Endodermal cell (in vitro differentiated cells): ENCODE measurements at places on chromosomes 7 and 10. TPM values are rescaled to one million over a fixed set of nuclear protein-coding genes. Genes with fewer than 3 reads are reported as not detected.
A peak's percentile ranks its signal among the peaks of the same experiment; 100 is the strongest.

DNA sequence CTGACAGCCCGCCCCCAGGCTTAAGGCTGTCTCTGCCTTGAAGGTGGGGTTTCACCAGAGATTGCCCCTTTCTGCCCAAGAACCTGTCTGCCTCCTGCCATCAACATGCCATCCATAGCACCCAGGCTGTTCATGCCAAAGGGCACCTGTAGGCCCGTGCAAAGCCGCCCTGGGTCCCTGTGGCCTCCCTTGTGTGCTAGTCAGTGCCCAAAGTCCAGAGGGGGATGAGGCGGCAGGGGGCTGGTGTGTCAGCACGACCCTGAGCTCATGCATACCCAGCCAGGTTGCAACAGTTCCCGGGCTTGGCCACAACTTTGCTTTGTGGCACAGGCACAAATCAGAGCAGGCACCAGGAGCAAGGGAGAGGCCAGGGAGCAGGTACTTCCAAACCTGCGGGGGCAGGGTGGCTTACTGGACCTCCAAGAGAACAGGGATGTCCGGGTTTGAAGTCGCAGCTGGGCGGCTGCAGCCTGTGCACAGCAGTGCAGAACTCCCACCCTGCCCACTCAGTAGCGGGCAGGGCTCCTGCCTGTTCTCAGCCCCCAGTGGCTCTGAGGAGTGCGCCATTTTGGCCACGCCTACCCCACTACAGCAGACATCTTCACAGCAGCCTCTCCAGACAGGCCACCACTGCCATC lies 671.1 kb upstream of the GRM3 start:
- no peak for DNase-seq
- no peak overlapping the region for H3K4me3 ChIP-seq
- H3K36me3 ChIP-seq: no peaks in the 10 kb centered on the region

DNA sequence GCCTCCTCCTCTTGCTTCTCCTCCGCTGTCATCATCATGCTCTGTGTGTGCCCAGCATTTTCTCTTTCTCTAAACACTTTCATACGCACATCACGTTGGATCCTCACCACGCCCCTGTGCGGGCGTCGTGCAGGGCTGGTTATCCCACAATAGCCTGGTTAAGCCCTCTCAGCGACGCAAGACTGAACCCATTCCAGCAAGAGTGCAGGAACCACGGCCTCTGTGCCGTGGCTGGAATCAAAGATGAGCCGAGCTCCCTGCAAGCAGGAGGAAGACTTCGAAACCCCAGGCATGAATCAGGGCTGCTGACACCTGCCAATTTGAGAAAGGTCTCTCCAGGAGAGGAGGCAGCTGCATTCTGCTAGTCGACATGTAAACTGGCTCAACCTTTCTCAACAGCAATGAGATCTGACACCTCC lies 74.8 kb upstream of the FOXK1 start:
- no peak overlapping the region for H3K4me3 ChIP-seq
- no peaks in the 10 kb centered on the region for H3K4me1 ChIP-seq
- H3K27me3 ChIP-seq: no peaks in the 10 kb centered on the region
- no peak for DNase-seq

The SUPV3L1 gene
- total RNA-seq: 34.3 and 38.6 TPM in 2 replicates

- DNase-seq: peak; percentile 36
- H3K27me3 ChIP-seq: peaks cover 72% of the 10 kb centered on the region
- H3K27ac ChIP-seq: no peak overlapping the region
- no peaks in the 10 kb centered on the region for H3K36me3 ChIP-seq
- H3K4me3 ChIP-seq: no peak overlapping the region
These were observed 28.7 kb downstream of the PRSS2 start for GRCh38 chr7:142799437-142799835.

The KLHDC10 gene
- 22.2 to 24.9 TPM (median 23.4 TPM) in 3 replicates for total RNA-seq

GRCh38 chr7:94216944-94217461 lies 177.7 kb upstream of the COL1A2 start:
- H3K36me3 ChIP-seq: no peaks in the 10 kb centered on the region
- H3K4me3 ChIP-seq: no peak overlapping the region
- DNase-seq: no peak
- no peak overlapping the region for H3K27ac ChIP-seq

GRCh38 chr7:70434376-70434775 lies 697.6 kb upstream of the GALNT17 start:
- no peaks in the 10 kb centered on the region for H3K27me3 ChIP-seq
- peaks cover 6% of the 10 kb centered on the region for H3K4me1 ChIP-seq
- H3K4me3 ChIP-seq: no peak overlapping the region
- DNase-seq: no peak
- H3K27ac ChIP-seq: no peak overlapping the region
- H3K36me3 ChIP-seq: no peaks in the 10 kb centered on the region

The CRHR2 gene
- total RNA-seq: not detected in 3 replicates

The C7orf33 gene
- total RNA-seq: not detected in 3 replicates

DNA sequence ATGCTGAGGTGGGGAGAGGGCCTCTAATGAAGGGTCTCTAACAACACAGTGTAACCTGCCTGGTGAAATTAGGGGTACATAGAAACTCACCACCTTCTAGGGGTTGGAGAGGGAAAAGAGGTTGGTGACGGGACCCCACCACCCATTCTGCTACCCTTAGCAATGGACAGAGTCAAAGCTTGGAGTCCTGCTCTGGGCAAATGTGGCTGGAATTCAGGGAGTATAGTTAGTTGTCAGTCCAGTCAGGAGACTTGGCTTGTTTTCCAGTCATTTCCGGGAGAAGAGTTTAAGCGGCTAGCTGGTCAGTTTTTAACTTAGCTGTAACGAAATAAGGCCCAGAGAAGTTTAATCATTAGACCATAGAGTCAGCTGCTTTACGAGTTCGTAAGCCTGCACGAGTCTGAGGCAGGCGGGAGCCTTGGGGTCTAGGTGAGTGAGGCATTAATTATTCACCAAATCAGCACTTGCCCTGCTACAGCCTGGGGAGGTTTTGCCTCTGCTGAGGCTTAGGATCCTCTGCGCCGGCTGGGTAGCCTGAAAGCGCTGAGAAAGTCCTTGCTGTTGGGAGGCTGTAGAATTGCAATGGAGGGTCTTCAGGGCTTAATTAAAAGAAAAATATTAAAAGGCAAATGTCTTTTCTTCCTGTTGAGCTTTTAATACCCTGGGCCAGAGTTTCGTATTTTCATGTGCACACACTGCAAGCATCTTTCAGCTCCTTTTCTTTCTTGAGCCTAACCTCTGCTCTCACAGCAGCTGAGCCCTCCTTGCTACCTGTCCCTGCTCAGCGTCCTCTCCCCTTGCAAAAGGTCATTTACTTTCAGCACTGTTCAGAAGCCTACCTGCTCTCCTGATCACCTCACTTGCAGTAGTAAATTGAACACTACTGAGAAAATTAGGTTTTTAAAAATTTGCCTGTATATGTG lies 1.5 kb upstream of the LAMB1 start:
- H3K4me3 ChIP-seq: peak overlapping the region; percentile 90
- H3K4me1 ChIP-seq: peaks cover 6% of the 10 kb centered on the region
- peaks cover 16% of the 10 kb centered on the region for H3K36me3 ChIP-seq
- peaks cover 45% of the 10 kb centered on the region for H3K27me3 ChIP-seq
- peak; percentile 72 for DNase-seq
- no peak overlapping the region for H3K27ac ChIP-seq

The CREB5 gene
- 0.21 to 0.80 TPM (median 0.53 TPM) in 3 replicates for total RNA-seq

The COPS6 gene
- total RNA-seq: 109 TPM in 2 replicates

DNA sequence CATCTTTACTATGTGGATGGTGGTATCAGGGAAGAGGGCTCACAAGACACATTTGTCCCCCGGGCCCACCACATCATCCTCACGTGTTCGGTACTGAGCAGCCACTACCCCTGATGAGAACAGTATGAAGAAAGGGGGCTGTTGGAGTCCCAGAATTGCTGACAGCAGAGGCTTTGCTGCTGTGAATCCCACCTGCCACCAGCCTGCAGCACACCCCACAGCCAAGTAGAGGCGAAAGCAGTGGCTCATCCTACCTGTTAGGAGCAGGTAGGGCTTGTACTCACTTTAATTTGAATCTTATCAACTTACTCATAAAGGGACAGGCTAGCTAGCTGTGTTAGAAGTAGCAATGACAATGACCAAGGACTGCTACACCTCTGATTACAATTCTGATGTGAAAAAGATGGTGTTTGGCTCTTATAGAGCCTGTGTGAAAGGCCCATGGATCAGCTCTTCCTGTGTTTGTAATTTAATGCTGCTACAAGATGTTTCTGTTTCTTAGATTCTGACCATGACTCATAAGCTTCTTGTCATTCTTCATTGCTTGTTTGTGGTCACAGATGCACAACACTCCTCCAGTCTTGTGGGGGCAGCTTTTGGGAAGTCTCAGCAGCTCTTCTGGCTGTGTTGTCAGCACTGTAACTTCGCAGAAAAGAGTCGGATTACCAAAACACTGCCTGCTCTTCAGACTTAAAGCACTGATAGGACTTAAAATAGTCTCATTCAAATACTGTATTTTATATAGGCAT lies 9.1 kb upstream of the CSGALNACT2 start:
- DNase-seq: peak; percentile 45
- no peaks in the 10 kb centered on the region for H3K36me3 ChIP-seq
- no peak overlapping the region for H3K4me3 ChIP-seq
- H3K27me3 ChIP-seq: no peaks in the 10 kb centered on the region

The RNLS gene
- 9.5 and 12.3 TPM in 2 replicates for total RNA-seq

DNA sequence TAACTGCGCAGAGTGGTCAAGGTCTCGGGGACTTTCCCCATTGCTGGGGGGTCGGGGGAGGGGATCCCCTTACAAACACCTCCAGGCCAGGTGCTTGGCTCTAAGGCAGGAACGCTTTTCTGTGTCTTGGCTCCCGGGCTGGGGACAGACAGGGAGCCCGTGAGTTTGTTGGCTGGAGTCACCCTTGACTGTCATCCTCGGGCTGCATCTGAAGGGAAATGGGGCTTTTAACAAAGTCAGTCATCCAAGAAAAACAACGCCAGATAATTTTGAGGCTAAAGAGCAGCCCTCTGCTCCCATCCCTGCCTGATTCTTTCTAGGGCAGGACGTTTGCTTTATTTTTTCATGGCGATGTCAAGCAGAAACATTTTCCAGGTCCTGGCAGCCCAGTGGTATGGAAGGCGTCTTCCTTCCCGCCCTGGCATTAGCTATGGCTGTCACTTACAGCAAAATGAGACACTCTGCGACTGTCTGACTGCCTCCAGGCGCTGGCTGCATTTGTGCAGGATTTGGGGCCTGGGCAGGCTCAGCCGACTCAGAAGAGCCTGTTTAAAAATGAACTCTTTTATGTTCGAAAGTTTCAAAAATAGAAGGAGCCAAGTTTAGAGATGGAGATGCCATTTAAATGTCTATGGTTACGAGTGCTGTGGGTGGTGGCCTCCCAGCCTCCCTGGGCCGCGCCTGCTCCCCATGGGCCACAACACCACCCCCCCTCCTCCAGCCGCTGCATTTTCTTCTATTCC lies 54.7 kb upstream of the TNS3 start:
- H3K4me3 ChIP-seq: no peak overlapping the region
- H3K4me1 ChIP-seq: no peaks in the 10 kb centered on the region
- H3K27ac ChIP-seq: peak overlapping the region; percentile 79
- H3K36me3 ChIP-seq: no peaks in the 10 kb centered on the region

The KCNMA1 gene
- total RNA-seq: 0.55 to 0.70 TPM (median 0.63 TPM) in 3 replicates

The CD36 gene
- total RNA-seq: 0.29 to 0.70 TPM (median 0.65 TPM) in 3 replicates

The KIFBP gene
- 36.4 and 37.1 TPM in 2 replicates for total RNA-seq

GRCh38 chr7:101754424-101755159 lies 62.8 kb upstream of the CUX1 start:
- H3K27ac ChIP-seq: no peak overlapping the region
- no peaks in the 10 kb centered on the region for H3K27me3 ChIP-seq
- H3K36me3 ChIP-seq: no peaks in the 10 kb centered on the region
- no peak overlapping the region for H3K4me3 ChIP-seq
- no peak for DNase-seq

DNA sequence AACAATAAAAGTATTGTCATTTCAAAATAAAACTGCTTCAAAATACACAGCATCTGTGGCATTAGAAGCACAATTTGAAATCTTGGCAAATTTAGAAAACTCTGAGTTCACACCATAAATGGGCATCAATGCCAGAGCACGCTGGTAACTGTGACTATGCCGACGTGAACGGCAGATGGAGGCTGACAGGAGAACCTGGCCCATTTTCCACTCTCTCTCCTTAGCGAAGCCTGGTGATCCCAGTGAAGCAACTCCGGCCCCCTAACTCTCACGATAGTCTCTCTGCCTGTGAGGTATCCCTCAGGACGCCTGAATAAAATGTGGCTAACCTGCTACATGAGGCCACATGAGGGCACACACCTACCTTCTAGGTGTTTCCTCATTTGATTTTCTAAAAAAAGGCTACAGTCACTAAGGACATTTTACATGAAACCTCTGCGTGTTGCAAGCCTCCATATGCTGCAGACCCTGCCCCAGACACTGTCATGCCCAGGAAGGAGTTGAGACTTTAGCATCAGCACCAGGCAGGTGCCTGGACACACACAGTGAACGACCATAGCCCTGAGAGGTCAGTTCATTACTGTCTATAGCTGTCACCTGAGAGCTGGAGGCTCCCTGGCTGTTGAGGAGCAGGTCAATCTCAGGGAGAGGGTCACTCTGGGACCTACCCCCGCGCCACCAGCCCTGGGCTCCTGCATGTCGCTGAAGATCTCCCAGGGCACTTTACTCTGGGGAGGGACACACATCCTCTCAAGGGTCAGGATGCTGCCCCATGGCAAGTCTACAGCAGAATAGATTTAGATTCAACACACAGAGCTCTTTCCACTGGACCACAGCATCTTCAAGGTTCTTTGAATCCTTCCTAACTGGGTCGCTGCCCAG lies 62.9 kb upstream of the CAMK2B start:
- H3K27me3 ChIP-seq: no peaks in the 10 kb centered on the region
- no peak overlapping the region for H3K4me3 ChIP-seq
- H3K4me1 ChIP-seq: no peaks in the 10 kb centered on the region
- H3K36me3 ChIP-seq: peaks cover 55% of the 10 kb centered on the region
- H3K27ac ChIP-seq: no peak overlapping the region

DNA sequence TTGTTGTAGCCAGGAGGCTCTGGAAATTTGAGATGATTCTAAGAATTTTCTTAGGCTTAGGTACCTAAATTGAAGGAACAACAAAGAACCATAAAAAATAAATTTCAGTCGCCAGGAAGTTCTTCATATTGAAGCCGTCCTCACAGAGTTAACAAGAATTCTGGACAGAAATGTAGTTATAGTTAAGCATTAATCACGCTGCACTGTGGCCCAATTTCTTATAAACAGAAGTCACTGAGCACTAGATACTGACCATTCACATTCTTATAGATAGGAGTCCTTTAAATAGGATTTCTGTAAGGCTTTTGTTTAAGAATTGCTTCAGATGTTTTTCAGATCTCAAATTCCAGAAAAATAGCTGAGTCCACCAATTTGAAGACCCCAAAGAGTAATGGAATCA lies 256.2 kb upstream of the PITRM1 start:
- no peaks in the 10 kb centered on the region for H3K36me3 ChIP-seq
- H3K27me3 ChIP-seq: no peaks in the 10 kb centered on the region
- H3K27ac ChIP-seq: no peak overlapping the region
- H3K4me3 ChIP-seq: no peak overlapping the region
- DNase-seq: no peak

GRCh38 chr7:69451715-69452114 lies 146.6 kb upstream of the AUTS2 start:
- H3K27me3 ChIP-seq: no peaks in the 10 kb centered on the region
- H3K27ac ChIP-seq: no peak overlapping the region
- no peaks in the 10 kb centered on the region for H3K4me1 ChIP-seq
- H3K4me3 ChIP-seq: no peak overlapping the region
- no peak for DNase-seq

- H3K4me1 ChIP-seq: peaks cover 10% of the 10 kb centered on the region
- H3K4me3 ChIP-seq: no peak overlapping the region
- no peaks in the 10 kb centered on the region for H3K36me3 ChIP-seq
- H3K27me3 ChIP-seq: no peaks in the 10 kb centered on the region
- DNase-seq: no peak
- H3K27ac ChIP-seq: no peak overlapping the region
These were observed 162.9 kb upstream of the HABP2 start for GRCh38 chr10:113389969-113390368.
